ENCODE measurements at places on chromosomes 12 and 14. TPM values are rescaled to one million over a fixed set of nuclear protein-coding genes. Genes with fewer than 3 reads are reported as not detected.

DNA sequence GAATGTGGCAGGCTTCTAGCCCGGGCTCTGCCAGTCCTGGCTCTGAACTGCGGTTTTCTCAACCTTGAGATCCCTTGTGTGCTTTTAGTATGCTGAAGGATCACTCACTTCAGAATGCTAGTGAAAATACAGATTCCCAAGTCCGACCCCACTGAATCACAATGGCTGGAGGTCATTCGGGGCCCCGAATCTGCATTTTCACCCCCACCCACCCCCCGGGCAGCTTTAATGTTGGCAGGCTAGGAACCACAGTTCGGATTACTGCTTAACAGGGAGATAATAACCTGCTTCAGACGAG lies 573 bp upstream of the SUSD6 start:
- DNase-seq: no peak

- no peak for DNase-seq
Measured at GRCh38 chr12:24861766-24862540, 86.9 kb downstream of the BCAT1 start.

GRCh38 chr14:91397965-91398591 lies 19.5 kb downstream of the CCDC88C start:
- DNase-seq: no peak

DNA sequence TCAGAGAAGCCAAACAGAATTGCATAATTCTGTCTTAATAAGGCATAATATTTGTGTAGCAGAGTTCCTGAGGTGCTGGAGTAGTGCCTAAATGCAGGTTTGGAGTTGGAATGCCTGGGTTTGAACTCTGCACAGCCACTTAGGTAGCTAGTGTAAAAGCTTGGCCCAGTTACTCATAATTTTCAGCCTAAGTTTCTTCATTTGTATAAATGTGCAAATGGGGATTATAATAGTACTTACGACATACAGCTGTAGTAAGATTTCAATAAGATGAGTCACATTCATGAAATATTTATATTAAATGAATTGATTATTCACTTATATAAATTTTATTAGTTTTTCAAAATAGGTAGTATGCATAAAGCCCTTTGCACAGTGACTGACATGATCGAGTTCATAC lies 175.8 kb downstream of the DERA start:
- no peak for DNase-seq

DNA sequence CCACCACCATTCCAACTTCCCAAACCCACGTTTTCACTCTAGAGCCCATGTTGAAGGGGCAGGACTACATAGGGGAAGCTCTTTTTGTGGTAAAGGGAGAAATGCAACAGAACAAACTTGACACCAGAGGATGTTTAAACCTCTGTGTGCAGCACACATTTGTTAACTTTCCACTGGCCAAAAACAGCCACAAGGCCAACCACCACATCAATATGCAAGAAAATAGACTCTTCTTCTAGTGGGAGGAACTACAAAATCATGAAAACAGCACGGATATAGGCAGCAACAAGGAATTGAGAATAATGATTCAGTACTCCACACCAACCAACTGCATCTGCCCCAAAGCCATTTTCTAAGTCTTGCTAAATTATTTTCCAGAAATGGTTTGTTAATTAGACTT lies 66.3 kb upstream of the CEP83 start:
- no peak for DNase-seq

GRCh38 chr12:2084553-2085296 lies 31.9 kb downstream of the CACNA1C start:
- DNase-seq: no peak

Gene ITGA7
- 1.9 TPM for polyA plus RNA-seq

Gene OR4E2
- polyA plus RNA-seq: not detected
